ENCODE measurements at places on chromosomes 5 and 9. TPM values are rescaled to one million over a fixed set of nuclear protein-coding genes. Genes with fewer than 3 reads are reported as not detected.

GRCh38 chr5:83340511-83340918 lies 131.0 kb upstream of the VCAN start:
- no peaks in the 10 kb centered on the region for H3K4me1 ChIP-seq
- H3K27ac ChIP-seq = no peak overlapping the region
- H3K27me3 ChIP-seq = no peaks in the 10 kb centered on the region
- no peak for DNase-seq

GRCh38 chr9:113317777-113318176 lies 14.6 kb upstream of the RNF183 start:
- no peak for DNase-seq
- no peaks in the 10 kb centered on the region for H3K27me3 ChIP-seq
- no peaks in the 10 kb centered on the region for H3K36me3 ChIP-seq
- no peak overlapping the region for H3K4me3 ChIP-seq

FOXD4L5 gene
- total RNA-seq = 0.23 TPM

DNA sequence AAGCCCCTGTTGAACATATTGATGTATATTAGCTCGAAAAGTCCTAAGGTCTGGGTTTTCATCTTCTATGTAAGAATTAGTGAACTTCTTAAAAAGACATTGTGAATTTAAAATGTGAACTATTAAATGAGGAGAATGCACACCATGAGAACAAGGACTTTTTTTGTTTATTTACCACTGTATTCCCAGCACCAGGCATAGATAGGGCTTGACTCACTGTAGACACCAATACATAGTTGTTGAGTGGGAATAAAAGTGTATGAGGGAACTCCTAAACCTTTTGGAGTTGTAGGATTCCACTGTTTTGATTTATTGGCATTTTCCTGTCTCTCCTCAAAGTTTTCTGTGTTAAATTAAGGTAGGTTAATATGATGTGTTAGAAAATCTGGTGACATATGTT lies 40.3 kb downstream of the NNT start:
- H3K27ac ChIP-seq = no peak overlapping the region
- H3K27me3 ChIP-seq = no peaks in the 10 kb centered on the region
- no peak overlapping the region for H3K4me3 ChIP-seq
- DNase-seq = no peak

- H3K27me3 ChIP-seq = no peaks in the 10 kb centered on the region
- peak overlapping the region; percentile 97 for H3K27ac ChIP-seq
- peaks cover 52% of the 10 kb centered on the region for H3K4me1 ChIP-seq
- no peaks in the 10 kb centered on the region for H3K36me3 ChIP-seq
Observed at GRCh38 chr9:111898331-111899096, 1.9 kb downstream of the UGCG start.

DNA sequence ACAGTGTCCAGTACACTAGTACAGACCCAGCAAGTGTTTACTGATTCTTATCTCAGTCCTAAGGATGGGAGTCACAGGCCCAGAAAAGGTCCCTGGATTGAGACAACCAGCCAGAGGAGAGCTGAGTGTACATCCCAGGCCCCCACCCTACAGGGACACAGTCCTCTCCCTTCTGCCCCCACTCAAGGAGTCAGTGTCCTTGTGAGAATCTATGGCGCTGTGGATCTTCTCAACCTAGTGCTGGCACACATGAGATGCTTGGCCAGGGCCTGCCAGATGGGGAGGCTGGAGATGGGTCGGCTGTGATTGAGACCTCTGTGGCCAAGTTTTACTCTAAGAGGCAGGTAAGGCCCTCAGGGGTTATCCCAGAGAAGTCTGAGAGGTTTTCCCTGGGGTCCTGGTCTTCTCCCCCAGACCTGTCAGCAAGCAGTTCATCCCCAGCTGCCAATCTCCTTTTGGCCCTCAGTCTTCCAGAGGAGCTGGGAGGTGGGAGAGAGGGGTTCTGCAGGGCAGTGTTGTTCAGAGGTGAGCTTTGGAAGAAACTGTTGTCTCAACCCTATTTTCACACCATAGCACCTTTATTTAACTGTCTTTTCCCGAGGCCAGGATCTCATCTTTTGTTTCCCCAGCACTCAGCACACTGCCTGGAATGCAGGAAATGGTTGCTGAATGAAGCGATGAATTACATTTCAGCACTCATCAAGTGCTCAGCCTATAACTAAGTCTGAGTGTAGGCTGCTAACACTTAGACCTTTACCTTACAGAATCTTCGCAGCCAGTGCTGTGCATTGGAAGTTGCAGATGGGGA lies 3.2 kb upstream of the NSD1 start:
- H3K27me3 ChIP-seq = no peaks in the 10 kb centered on the region
- DNase-seq = peak; percentile 51
- H3K4me1 ChIP-seq = peaks cover 40% of the 10 kb centered on the region
- H3K36me3 ChIP-seq = no peaks in the 10 kb centered on the region
- no peak overlapping the region for H3K4me3 ChIP-seq

- H3K36me3 ChIP-seq = no peaks in the 10 kb centered on the region
- H3K27ac ChIP-seq = no peak overlapping the region
- H3K4me3 ChIP-seq = no peak overlapping the region
- peaks cover 15% of the 10 kb centered on the region for H3K4me1 ChIP-seq
- no peaks in the 10 kb centered on the region for H3K27me3 ChIP-seq
Observed at GRCh38 chr9:14271093-14271673, 42.8 kb downstream of the NFIB start.

CDO1 gene
- 2.5 TPM for total RNA-seq

GRCh38 chr5:73155271-73156222 lies 17.4 kb upstream of the TMEM174 start:
- no peaks in the 10 kb centered on the region for H3K27me3 ChIP-seq
- DNase-seq = no peak
- no peaks in the 10 kb centered on the region for H3K36me3 ChIP-seq

- no peaks in the 10 kb centered on the region for H3K27me3 ChIP-seq
- H3K27ac ChIP-seq = no peak overlapping the region
- no peaks in the 10 kb centered on the region for H3K36me3 ChIP-seq
- no peak overlapping the region for H3K4me3 ChIP-seq
- DNase-seq = no peak
- no peaks in the 10 kb centered on the region for H3K4me1 ChIP-seq
Observed at GRCh38 chr9:82673919-82674318, 389.0 kb downstream of the RASEF start.

NMUR2 gene
- not detected for total RNA-seq

GRCh38 chr5:128216860-128217531 lies 133.4 kb downstream of the SLC12A2 start:
- no peaks in the 10 kb centered on the region for H3K36me3 ChIP-seq
- no peak overlapping the region for H3K4me3 ChIP-seq
- no peaks in the 10 kb centered on the region for H3K4me1 ChIP-seq
- no peak overlapping the region for H3K27ac ChIP-seq
- DNase-seq = no peak

- no peak overlapping the region for H3K27ac ChIP-seq
- no peak for DNase-seq
- no peaks in the 10 kb centered on the region for H3K36me3 ChIP-seq
- H3K4me1 ChIP-seq = no peaks in the 10 kb centered on the region
- H3K27me3 ChIP-seq = no peaks in the 10 kb centered on the region
Observed at GRCh38 chr5:21826884-21827283, 1026.3 kb downstream of the CDH12 start.

- no peaks in the 10 kb centered on the region for H3K36me3 ChIP-seq
- H3K27me3 ChIP-seq = no peaks in the 10 kb centered on the region
- no peak overlapping the region for H3K27ac ChIP-seq
- peaks cover 27% of the 10 kb centered on the region for H3K4me1 ChIP-seq
Observed at GRCh38 chr9:6944093-6944551, 186.3 kb downstream of the KDM4C start.

- no peak overlapping the region for H3K4me3 ChIP-seq
- peaks cover 76% of the 10 kb centered on the region for H3K4me1 ChIP-seq
- H3K36me3 ChIP-seq = no peaks in the 10 kb centered on the region
- DNase-seq = no peak
Observed at GRCh38 chr5:102759700-102760099, 4.6 kb downstream of the PAM start.

- no peaks in the 10 kb centered on the region for H3K4me1 ChIP-seq
- H3K4me3 ChIP-seq = no peak overlapping the region
Observed at GRCh38 chr5:122385808-122386207, 73.8 kb downstream of the SNCAIP start.

GRCh38 chr5:142777099-142777498 lies 6.9 kb downstream of the ARHGAP26 start:
- H3K4me3 ChIP-seq = no peak overlapping the region
- H3K27me3 ChIP-seq = no peaks in the 10 kb centered on the region
- no peak for DNase-seq
- peak overlapping the region; percentile 52 for H3K27ac ChIP-seq

STKLD1 gene
- total RNA-seq = 0.34 TPM

DNA sequence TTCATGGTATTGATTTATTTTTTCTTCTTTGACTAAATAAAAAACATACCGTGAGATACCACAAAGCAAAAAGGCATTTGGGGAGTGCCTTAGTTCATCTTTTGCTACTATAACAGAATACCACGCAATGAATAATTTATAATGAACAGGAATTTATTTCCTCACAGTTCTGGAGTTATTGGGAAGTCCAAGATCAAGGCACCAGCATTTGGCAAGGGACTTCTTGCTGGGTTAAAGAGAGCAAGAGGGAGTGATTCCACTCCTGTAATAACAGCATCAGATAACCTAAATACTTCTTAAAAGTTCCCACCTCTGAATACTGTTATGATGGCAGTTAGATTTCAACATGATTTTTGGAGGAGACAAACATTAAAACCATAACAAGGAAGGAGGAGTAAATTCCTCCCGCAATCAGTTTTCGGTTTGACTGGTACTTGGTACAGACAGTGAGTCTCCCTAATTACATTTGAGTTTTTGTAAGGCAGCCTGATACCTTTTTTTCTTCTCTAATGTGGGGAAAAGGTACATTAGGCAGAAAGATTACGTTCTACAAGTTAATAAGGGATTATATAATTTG lies 8.8 kb upstream of the OMD start:
- H3K27ac ChIP-seq = no peak overlapping the region
- H3K4me1 ChIP-seq = no peaks in the 10 kb centered on the region
- no peak overlapping the region for H3K4me3 ChIP-seq
- no peaks in the 10 kb centered on the region for H3K36me3 ChIP-seq

DNA sequence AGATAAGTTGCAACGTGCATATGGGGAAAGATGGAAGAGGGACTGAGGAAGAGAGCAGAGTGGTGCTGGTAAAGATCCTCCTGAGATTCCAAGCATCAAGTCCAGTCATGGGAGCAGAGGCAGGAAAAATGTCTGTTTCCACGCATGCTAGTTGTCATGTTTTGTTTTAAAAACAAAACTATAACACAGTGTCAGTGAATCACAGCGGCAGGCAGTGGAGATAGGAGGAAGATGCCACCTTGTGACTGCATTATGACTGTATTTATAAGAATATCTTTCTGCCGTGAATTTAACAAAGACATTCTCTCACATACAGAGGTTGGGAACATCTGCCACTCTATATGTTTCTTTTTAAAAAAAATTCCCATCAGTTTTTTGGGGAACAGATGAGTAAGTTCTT lies 3.7 kb upstream of the SVEP1 start:
- peaks cover 17% of the 10 kb centered on the region for H3K27me3 ChIP-seq
- no peak overlapping the region for H3K27ac ChIP-seq

DNA sequence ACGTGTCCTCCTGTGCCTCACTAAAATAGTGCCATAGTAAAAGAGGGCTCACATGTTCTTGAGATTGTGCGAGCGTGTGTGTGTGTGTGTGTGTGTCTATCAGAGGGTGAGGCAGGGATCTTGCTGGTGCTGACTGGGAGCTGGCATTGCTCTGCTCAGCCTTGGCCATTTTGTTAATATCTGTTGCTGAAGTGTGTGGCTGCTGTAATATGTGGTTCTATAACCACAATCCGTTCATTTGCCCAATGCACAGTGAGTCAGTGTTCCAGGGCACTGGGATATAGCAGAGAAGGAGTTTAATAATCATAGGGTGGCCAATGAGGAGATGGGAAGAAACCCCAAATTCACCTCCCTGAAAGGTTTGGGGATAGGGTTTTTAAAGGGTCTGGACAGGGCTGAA lies 61.3 kb downstream of the RASGRF2 start:
- DNase-seq = no peak
- H3K27ac ChIP-seq = no peak overlapping the region
- H3K4me1 ChIP-seq = no peaks in the 10 kb centered on the region
- no peak overlapping the region for H3K4me3 ChIP-seq

DNA sequence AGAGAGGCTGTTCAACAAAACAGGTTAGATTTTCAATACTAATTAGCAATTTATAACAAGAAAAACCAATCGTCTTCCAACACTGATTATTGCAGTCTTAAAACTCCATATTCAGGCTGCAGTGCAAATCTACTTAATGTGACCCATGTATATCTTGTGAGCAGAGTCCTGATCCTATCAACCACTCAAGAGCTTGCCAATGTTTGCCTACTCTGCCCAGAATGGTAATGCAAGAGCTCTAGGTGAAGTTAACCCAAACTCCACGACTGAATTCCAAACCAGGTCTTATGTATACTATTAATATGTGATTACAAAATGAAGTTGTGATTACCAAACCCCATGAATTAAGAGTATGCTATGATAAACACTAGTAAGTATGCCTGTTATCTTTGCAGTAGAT lies 17.1 kb downstream of the EFNA5 start:
- DNase-seq = no peak
- H3K27ac ChIP-seq = no peak overlapping the region
- H3K36me3 ChIP-seq = no peaks in the 10 kb centered on the region
- no peaks in the 10 kb centered on the region for H3K4me1 ChIP-seq
- H3K27me3 ChIP-seq = no peaks in the 10 kb centered on the region

DNA sequence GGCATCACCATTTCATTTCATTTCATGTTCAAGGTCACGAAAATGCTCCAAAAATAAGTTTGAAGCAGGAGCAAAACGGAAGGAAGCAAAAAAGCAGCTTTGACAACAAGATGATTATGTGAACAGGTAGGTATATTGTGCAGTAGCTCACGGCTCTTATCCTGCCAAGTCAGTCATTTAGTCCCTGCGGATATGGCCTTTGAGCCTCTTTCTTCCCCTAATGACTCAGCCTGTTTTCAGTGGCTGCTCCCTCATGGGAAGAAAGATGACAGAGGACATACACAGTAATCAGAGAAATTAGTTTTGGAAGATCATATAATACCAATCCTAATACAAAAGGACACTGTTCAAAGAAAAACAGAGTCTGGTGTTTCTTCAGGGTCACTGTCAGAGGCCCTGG lies 155.8 kb upstream of the GRAMD2B start:
- no peak overlapping the region for H3K4me3 ChIP-seq
- H3K27me3 ChIP-seq = no peaks in the 10 kb centered on the region
- H3K36me3 ChIP-seq = no peaks in the 10 kb centered on the region
- no peaks in the 10 kb centered on the region for H3K4me1 ChIP-seq

PRLR gene
- total RNA-seq = 0.26 TPM

GRCh38 chr9:26694381-26695297 lies 198.0 kb downstream of the CAAP1 start:
- no peak overlapping the region for H3K27ac ChIP-seq
- no peaks in the 10 kb centered on the region for H3K36me3 ChIP-seq
- no peak for DNase-seq
- no peak overlapping the region for H3K4me3 ChIP-seq
- no peaks in the 10 kb centered on the region for H3K4me1 ChIP-seq

TOR2A gene
- total RNA-seq = 16.8 TPM

GRCh38 chr9:13943176-13943575 lies 370.8 kb downstream of the NFIB start:
- H3K36me3 ChIP-seq = no peaks in the 10 kb centered on the region
- no peak overlapping the region for H3K27ac ChIP-seq
- no peaks in the 10 kb centered on the region for H3K27me3 ChIP-seq
- no peak for DNase-seq
- no peaks in the 10 kb centered on the region for H3K4me1 ChIP-seq
